Large intestine (tissue), 12 donors: ENCODE measurements at places on chromosomes 13 and 19. TPM values are rescaled to one million over a fixed set of nuclear protein-coding genes. Genes with fewer than 3 reads are reported as not detected.

Gene BRCA2
- 3.4 TPM for polyA plus RNA-seq

Gene S1PR5
- 0.96 TPM for polyA plus RNA-seq

Gene OVOL3
- 0.09 TPM for polyA plus RNA-seq

Gene IL27RA
- polyA plus RNA-seq, result 6.4 TPM

Gene ZNF724
- 2.9 TPM for polyA plus RNA-seq

Gene ZNF610
- polyA plus RNA-seq, result 6.4 TPM

Gene GARIN5A
- 2.7 TPM for polyA plus RNA-seq

Gene RGL3
- 5.3 TPM for polyA plus RNA-seq

- no peak for DNase-seq
These were observed 493.3 kb downstream of the LMO7 start for GRCh38 chr13:76129305-76130000.

DNA sequence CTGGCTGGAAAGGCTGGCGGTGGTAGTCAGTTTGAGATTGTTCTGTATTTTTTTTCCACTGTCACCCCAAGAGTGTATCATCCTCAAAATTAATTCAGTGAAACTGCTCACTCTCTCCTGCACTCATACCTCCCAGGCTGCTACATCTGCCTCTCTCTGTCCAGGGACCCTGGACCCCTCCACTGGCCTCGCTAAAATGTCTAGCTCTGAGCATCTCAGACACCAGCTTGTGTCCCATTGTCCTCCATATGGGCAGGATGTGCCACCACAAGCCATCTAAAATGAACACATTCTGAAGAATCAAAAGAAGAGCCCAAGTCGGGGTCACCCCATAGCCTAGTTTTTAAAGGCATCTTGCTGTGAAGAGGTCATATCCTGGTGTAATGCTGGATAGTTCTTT, 345.5 kb upstream of the TSHZ3 start:
- no peak for DNase-seq

GRCh38 chr13:63393112-63393511, 1977.5 kb upstream of the PCDH20 start:
- DNase-seq, result no peak

DNA sequence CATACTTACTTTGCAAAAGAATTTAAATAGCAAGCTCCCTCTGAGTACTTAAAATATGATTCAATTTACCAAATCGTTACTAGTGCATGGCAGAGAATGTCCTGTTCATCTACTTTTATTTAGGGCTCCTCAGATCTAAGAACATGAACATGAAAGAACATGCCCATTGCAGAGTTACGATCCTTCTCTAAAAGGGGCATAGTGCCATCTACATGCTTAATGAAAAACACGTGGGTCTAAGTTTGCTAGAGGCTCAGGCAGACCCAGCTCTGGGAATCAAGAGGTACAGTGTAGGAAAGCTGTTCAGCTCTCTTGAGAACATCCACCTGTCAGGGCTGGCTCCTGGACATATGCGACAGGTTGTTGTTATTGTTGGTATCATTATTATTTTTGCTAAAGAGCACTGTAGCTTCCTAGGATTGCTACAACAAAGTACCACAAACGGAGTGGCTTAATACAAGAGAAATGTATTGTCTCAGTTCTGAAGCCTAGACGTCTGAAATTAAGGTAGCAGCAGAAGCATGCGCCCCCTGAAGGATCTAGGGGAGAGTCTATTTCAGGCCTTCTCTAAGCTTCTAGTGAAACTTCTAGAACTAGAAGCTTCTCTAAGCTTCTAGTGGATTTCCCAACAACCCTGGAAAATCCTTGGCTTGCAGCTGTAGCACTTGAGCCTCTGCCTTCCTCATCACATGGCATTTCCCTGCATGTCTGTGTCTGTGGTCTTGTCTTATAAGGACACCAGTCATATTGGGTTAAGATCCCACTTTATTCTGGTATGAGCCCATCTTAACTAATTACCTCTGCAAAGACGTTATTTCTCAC, 133.9 kb downstream of the DCT start:
- no peak for DNase-seq

DNA sequence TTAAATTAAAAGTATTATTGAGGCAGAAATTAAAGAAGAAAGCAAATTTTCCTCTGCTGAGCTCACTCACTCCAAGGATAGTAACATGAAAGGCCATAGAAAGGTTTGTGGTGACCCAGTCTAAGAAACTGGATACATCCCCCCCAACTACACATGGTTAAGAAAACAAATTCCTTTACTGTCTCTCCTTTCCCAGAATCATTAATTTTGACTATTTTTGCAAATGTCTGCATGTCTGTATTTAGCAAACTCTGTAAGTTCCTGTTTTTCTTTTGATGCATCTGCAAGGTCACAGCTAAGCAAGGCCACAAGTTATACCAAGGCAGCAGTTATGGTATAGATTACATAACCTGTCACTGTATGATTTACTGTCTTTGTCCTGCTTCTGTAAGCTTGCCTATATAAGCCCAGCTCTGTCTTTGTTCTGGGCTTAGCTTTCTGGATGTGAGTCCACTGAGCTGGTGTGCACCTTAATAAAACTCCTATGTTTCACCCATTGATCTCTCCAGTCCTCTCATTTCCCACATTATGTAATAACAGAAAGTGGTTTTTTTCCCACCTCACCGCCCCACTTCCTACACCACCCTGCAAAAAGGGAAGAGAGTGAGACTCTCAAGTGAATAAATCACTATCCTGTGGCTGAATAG, 8.5 kb upstream of the ZNF83 start:
- no peak for DNase-seq

- DNase-seq, result no peak
These were observed 114.4 kb downstream of the ZDHHC20 start for GRCh38 chr13:21344662-21345176.

DNA sequence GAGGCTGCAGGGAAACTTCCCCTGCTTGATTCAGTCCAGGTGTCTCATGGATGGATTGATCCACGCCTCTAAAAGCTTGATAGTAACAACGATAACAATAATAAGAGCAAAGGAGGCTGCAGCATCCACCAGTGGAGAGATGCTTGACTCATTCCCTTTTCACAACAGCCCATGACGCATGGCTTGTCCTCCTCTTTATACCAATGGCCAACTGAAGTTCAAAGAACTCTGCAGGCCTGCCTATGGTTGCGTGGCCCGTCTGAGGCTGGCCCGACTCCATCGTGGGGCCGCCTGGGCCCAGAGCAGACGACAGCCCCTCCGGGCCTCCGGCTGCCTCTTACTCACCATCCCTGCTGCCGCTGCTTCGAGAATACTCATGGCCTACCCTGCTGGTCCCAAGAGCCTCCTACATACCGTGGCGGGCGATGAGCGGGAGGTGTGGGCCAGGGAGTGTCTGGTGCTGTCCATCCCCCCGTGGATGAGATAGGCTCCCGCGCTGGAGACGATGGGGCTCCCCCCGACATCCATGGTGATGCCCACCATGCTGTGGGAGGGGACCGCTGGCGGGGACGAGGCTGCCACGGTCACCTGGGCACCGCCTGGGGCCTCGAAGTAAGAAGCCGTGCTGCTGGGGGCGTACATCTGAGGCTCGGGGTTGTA, 61.8 kb upstream of the RANBP3 start:
- no peak for DNase-seq

GRCh38 chr13:86788616-86789015, 882.6 kb upstream of the SLITRK5 start:
- DNase-seq, result no peak

DNA sequence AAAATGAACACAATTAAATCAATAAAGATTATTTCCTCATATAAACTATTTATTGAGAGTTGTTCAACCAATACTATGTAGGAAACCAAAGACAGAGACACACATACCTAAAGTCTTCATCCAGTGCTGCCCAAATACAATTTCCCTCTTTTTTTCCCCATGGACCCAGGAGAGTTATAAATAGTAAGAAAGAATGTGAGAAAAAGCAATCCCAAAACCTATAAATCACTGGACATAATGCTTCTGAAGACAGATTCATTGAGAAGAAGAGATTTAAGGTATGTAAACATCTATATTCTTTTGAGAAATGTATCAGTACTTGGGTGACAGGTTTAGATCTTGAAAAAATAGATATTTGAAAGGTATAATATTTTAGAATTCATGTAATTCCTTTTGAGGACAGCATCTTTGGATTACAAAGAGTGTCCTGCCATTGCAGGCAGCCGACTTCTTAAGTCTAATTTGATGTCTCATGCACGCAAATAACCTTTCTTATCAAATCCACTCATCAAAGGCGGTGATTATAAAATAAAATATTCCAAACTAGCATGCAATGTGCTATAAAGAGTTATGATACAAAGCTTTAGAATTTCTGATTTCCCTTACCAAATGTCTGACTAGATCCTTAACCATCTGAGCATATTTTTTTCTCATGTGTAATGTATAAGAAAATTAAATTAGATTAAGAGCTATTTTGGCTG, 739.4 kb downstream of the LIG4 start:
- no peak for DNase-seq

- no peak for DNase-seq
These were observed 55.8 kb upstream of the KLF2 start for GRCh38 chr19:16268676-16269319.

GRCh38 chr13:25109341-25109740, 13.4 kb downstream of the PABPC3 start:
- no peak for DNase-seq

GRCh38 chr13:24922387-24922744, 158.4 kb downstream of the RNF17 start:
- no peak for DNase-seq

DNA sequence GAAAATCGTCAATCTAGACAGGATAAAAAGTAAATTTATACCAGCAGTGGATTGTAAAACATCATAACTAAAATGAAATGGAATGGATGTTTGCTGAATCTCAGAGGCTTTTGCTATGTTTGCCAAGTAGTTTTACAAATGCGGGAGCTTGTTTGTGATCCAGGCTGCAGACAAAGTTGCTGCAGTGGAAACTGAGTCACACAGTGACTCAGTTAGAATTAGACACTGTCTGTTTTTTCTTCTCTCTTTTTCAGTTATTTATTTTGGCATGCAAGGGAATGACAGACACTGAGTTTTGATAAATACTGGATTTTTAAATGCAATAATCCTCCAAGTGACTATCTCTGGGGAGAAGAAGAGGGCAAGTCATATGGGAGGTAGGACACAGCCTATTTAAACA, 4.6 kb upstream of the PNMA8A start:
- DNase-seq, result no peak

- DNase-seq, result no peak
These were observed 36.1 kb downstream of the PTPRS start for GRCh38 chr19:5304486-5304885.

- DNase-seq, result peak; percentile 17
These were observed 332.2 kb upstream of the SGCG start for GRCh38 chr13:22848539-22849052.

GRCh38 chr13:26957182-26957581, 196.6 kb upstream of the GPR12 start:
- no peak for DNase-seq

GRCh38 chr13:83162493-83162892, 719.8 kb downstream of the SLITRK1 start:
- DNase-seq, result no peak

DNA sequence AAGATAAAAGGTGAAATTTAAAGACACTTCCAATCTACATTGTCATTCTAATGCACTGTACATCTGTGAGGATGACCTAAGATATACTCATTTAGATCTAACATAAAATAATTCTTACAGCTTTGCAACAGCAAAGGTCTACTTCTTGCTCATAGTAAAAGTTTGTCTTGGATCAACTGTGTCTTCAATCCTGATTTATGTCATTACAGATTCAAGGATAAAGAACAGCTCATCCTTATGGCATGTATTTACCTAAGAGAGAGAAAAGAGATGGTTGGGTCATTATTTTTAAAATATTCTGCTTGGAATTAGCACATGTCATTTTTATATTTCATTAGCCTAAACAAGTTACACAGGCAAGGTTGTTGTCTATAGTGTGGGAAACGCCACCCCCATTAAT, 2193.1 kb downstream of the PCDH9 start:
- DNase-seq, result no peak

- no peak for DNase-seq
These were observed 1004.2 kb downstream of the UQCRFS1 start for GRCh38 chr19:28208745-28209144.

- peak; percentile 35 for DNase-seq
These were observed 16.1 kb upstream of the TPP2 start for GRCh38 chr13:102580552-102581169.

DNA sequence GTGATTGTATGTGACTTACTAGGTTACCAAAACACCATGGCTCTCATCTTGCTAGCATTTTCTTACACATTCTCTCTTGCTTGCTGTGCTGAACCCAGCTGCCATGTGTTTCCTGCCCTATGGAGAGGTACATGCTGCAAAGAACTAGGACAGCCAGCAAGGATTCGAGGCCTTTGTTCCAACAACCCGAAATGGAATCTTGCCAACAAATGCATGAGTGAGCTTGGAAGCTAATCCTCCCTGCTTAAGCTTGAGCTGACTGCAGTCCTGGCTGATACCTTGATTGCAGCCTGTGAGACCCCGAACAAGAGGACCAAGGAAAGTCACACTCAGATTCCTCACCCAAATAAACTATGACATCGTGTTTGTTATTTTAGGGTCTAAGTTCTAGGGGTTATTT, 651.2 kb downstream of the SLITRK6 start:
- no peak for DNase-seq

DNA sequence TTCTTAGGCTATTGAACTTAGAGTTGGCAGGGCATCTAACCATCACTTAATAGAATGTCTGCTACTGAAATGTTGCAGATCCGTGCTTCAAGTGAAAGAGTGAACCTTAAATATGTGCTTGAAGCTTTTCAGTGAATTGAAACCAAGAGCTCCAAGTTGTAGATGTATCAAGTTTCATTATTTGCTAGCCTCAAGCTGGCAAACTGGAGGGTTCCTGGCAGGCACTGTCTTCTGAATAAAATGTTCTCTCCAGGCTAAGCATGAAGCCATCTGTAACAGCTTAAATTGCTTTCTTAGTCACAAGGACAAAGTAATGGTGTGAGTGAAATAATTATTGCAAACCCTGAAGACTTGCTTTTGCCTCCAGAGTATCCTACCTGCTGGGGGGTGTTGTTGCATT, 415.0 kb upstream of the SPRY2 start:
- no peak for DNase-seq

DNA sequence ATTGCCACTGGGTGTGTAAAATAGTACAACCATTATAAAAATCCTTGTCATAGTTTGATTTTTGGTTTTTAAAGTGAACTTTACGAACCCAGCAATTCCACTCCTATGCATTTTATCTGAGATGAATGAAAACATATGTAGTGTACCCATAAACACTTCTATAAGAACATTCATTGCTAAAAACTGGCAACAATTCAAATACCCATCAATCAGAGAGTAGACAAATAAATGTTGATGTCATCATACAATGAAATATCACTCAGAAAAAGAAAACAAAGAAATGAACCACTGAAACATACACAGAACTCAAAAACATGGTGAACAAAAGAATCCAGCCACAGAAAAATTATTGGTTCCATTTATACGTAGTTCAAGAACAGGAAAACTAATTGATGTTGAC, 202.3 kb downstream of the ABCC4 start:
- DNase-seq, result no peak

DNA sequence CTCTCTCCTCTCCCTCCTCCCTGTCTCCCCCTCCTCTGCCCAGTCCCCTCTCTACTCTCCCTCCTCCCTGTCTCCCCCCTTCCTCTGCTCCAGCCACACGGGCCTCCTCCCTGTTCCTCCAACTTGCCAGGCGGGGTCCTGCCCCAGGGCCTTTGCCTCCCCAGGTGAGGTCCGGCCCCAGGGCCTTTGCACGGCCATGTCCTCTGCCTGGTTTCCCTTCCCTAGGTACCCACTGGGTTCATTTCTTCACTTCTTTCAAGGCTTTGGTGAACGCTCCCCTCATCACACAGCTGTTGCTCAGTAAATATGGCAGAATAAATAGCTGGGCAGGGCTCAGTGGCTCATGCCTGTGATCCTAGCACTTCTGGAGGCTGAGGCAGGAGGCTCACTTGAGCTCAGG, 21.2 kb downstream of the MISP start:
- no peak for DNase-seq
